ENCODE measurements at places on chromosomes 4 and X. TPM values are rescaled to one million over a fixed set of nuclear protein-coding genes. Genes with fewer than 3 reads are reported as not detected.
A peak's percentile ranks its signal among the peaks of the same experiment; 100 is the strongest.

- no peak overlapping the region for H3K4me3 ChIP-seq
Observed at GRCh38 chr4:143254491-143255226, 69.9 kb downstream of the USP38 start.

DNA sequence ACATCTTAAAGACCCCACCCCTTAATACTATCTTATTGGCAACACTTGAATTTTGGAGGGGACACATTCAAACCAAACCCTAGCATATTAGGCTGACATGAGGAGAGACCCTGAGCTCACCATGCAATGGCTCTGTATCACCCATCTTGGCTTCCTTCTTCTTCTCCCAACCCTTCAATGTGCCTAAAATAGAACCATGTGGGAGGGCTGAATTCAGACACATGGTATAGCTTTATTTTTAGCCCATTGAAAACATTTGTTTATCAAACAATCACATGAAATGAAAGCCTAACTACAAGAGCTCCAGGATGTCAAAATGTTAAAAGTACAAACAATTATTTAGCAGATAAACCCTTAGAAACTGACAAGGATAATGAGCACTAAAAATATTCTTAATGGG is 81.6 kb downstream of the RASL11B start:
- H3K4me1 ChIP-seq = no peaks in the 10 kb centered on the region
- H3K36me3 ChIP-seq = no peaks in the 10 kb centered on the region
- no peak overlapping the region for H3K27ac ChIP-seq
- H3K27me3 ChIP-seq = no peaks in the 10 kb centered on the region
- H3K4me3 ChIP-seq = no peak overlapping the region

GRCh38 chr4:100870940-100871772 is 353.3 kb upstream of the EMCN start:
- H3K4me3 ChIP-seq = no peak overlapping the region
- H3K36me3 ChIP-seq = no peaks in the 10 kb centered on the region
- H3K27ac ChIP-seq = no peak overlapping the region
- no peaks in the 10 kb centered on the region for H3K4me1 ChIP-seq
- H3K27me3 ChIP-seq = no peaks in the 10 kb centered on the region

- H3K27me3 ChIP-seq = no peaks in the 10 kb centered on the region
- H3K4me1 ChIP-seq = peaks cover 12% of the 10 kb centered on the region
- H3K4me3 ChIP-seq = no peak overlapping the region
- DNase-seq = no peak
- H3K27ac ChIP-seq = no peak overlapping the region
Observed at GRCh38 chr4:155600244-155600643, 66.4 kb upstream of the GUCY1A1 start.

DNA sequence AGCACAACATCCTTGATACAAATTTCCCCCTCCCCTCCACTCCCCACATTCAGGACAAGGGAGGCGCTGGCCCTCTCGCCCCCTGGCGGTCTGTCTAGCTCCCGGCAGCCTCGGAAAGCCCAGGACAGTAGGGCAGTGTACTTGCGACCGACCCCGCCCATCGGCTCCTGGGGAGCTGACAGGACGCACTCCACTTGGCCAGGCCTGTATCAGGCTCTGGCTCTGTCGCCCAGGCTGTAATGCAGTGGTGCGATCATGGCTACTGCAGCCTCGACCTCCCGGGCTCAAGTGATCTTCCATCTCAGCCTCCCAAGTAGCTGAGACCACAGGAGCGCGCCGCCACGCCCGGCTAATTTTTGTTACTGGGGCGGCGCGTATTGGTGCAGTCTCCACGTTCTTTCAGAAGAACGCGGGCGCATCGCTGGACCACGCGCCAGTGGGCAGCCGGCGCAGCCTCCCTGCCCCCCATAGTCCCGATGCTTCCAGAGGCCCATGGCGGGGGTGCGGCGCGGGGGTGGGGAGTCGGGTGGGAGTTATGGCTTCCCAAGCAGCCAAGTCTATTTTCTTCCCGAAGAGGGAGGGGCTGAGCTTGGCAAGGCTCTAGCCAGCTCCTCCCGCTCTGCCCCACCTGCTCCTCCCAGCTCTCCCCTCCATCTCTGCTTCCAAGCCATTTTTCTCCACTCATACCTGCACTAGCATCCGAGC is 7.8 kb upstream of the AKAP14 start:
- no peaks in the 10 kb centered on the region for H3K4me1 ChIP-seq
- no peak overlapping the region for H3K27ac ChIP-seq
- H3K27me3 ChIP-seq = no peaks in the 10 kb centered on the region

GRCh38 chrX:97931586-97931985 is 1047.9 kb downstream of the RPA4 start:
- no peaks in the 10 kb centered on the region for H3K36me3 ChIP-seq
- H3K27me3 ChIP-seq = no peaks in the 10 kb centered on the region

DNA sequence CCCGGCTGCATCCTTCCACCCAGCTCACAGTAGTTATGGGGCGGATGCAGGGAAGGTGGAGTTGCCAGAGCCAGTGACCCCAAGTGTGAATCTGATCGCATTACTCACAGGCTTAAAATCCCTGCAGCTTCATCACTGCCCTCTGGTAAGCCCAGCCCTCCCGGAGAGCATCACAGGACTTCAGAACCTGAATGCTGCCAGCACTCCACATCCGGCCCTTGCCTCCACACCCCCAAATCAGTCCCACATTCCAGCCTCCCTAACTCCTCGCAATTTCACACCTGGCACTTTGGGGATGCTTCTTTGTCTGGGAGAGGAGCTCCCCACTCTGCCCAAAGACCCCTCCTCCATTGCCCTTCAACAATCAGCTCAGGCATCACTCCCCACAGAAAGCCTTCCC is 15.6 kb downstream of the RASL11B start:
- no peak overlapping the region for H3K27ac ChIP-seq
- no peak for DNase-seq
- no peaks in the 10 kb centered on the region for H3K27me3 ChIP-seq
- no peaks in the 10 kb centered on the region for H3K36me3 ChIP-seq
- H3K4me1 ChIP-seq = no peaks in the 10 kb centered on the region
- H3K4me3 ChIP-seq = no peak overlapping the region

DNA sequence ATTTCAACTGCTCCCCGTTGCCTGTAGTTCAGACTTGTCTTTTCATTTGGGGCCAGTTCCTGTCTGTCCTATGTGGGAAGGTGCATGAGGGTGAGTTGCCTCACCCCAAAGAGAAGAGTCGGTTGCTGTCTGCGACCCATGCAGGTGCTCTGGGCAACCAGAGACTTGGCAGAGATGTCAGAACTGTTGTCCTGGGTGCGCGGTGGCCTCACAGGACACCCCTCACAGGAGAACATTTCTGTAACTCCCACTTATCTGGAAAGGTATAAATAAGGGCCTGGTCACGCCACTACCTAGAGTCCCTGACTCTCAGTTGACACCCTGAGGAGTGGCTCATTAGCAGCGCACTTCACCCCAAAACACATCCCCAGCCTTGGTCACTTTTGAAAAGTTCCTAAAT is 9.7 kb upstream of the NAT8L start:
- no peak for DNase-seq
- H3K27me3 ChIP-seq = peaks cover 31% of the 10 kb centered on the region
- no peak overlapping the region for H3K4me3 ChIP-seq
- no peaks in the 10 kb centered on the region for H3K4me1 ChIP-seq
- no peaks in the 10 kb centered on the region for H3K36me3 ChIP-seq

DNA sequence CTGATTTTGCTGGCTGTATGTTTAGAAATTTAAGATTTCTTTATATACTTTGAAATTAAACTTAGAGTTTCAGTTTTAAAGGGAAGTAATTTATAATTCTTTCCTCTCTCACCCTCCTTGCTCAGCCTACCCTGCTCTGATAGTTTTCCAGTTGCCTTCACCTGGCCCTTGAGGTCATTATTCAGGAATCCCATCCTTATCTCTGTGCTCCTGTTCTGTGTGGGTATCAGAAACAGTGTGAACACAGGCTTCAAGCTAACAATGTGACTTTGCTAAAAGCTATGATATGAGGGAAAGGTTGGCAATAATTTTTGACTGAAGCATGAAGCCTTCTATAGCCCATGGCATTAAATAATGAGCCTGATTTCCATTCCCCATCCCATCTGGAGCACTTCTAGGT is 128.1 kb downstream of the MID1 start:
- DNase-seq = no peak
- H3K4me1 ChIP-seq = peaks cover 16% of the 10 kb centered on the region
- H3K27me3 ChIP-seq = no peaks in the 10 kb centered on the region
- no peak overlapping the region for H3K4me3 ChIP-seq
- H3K27ac ChIP-seq = no peak overlapping the region

DNA sequence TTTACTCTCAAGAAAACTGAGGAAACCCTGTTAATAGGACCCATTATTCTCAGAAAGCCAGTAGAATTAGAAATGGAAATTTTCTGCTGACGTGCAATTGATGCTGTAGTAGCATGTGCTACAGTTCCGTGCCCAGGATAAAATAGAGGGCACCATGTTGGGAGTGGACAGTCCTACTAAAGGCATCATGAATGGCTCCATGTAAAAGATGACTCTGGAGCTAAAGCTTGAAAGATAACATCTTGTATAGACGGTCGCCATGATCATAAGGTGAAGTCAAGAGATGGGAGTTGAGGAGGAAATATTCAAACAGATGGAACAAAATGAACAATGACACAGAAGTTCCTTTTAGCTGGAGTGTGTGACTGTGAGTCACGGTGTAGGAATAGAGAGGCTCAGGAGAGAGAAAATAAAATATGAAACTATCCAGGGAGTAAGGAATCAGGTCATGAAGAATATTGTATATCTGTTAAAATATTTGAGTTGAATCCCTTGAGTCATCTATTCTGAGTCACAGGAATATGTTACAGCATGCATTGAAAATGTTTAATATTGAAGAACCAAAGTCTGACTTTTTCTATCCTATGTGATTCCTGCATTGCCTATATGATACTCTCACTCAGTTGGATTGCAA is 31.8 kb downstream of the ANXA10 start:
- H3K4me1 ChIP-seq = peaks cover 31% of the 10 kb centered on the region
- peak overlapping the region; percentile 89 for H3K27ac ChIP-seq
- H3K36me3 ChIP-seq = no peaks in the 10 kb centered on the region
- peak overlapping the region; percentile 2 for H3K4me3 ChIP-seq

DNA sequence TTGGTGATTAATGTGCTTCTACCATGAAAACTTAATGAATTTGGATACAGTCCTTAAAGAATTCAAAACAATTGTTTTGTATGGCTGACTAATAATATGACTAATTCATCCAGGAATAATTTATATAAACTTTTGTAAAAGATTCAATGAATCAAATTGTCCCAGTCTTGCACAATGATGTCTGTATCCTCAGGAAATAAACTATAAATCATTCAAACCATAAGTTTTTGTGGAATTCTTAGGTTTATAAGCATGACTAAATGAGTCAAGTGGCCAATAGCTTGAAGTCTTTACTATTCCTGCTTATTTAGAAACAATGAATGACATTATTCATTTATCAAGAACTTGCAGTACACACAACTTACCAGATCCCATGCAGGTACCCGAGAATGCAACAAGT is 935.0 kb upstream of the INTU start:
- no peaks in the 10 kb centered on the region for H3K27me3 ChIP-seq
- H3K27ac ChIP-seq = no peak overlapping the region
- H3K36me3 ChIP-seq = no peaks in the 10 kb centered on the region
- DNase-seq = no peak
- no peak overlapping the region for H3K4me3 ChIP-seq

GRCh38 chrX:49230500-49231232 is 2.5 kb downstream of the CACNA1F start:
- H3K27ac ChIP-seq = no peak overlapping the region
- peak; percentile 87 for DNase-seq

- H3K36me3 ChIP-seq = no peaks in the 10 kb centered on the region
- H3K27ac ChIP-seq = no peak overlapping the region
- H3K4me1 ChIP-seq = no peaks in the 10 kb centered on the region
- DNase-seq = no peak
- H3K4me3 ChIP-seq = no peak overlapping the region
Observed at GRCh38 chr4:1260418-1261106, 11.6 kb upstream of the CTBP1 start.

PLK4 gene
- total RNA-seq = 2.2 TPM

LAS1L gene
- 13.3 TPM for total RNA-seq

CCSER1 gene
- not detected for total RNA-seq

RBMXL3 gene
- total RNA-seq = not detected

GAB1 gene
- 20.6 TPM for total RNA-seq

SPATA18 gene
- 41.3 TPM for total RNA-seq

QRFPR gene
- total RNA-seq = not detected

Measured in osteoblast (primary cell).